ENCODE measurements at places on chromosomes 1 and 21.

- no peak for DNase-seq
Measured at GRCh38 chr1:47031059-47031458, 7.6 kb downstream of the CYP4X1 start.

- DNase-seq, result no peak
Measured at GRCh38 chr1:13583595-13583965, at the start of gene PDPN. Gene PDPN, plus strand, starts transcription at chr1:13583832. Its CDS starts 202 bp downstream, at chr1:13584034.

GRCh38 chr1:59198564-59198963 lies 98.3 kb upstream of the FGGY start:
- no peak for DNase-seq

DNA sequence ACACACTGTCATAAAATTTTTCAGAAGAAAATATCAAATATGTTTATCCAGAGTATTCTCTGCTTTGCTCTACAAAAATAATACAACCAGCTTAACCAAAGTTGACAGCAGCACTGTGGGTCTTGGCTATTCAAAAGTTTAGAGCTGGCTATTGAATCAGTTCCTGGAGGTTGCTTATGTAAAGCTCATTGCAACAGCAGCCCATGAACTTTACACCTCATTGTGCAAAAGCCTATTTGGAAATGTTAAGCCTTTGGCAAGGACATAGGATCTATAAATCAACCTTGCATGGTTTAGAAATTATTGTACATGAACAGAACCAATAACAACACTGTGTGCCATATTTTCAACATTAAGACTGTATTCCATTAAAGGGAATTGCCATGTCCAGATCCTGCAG lies 714.9 kb downstream of the ADGRL2 start:
- no peak for DNase-seq

- no peak for DNase-seq
Measured at GRCh38 chr1:32427264-32427963, 33.2 kb upstream of the BSDC1 start.

- DNase-seq, result no peak
Measured at GRCh38 chr21:35195232-35195631, 146.1 kb upstream of the RUNX1 start.

- no peak for DNase-seq
Measured at GRCh38 chr1:51679435-51679834, 62.5 kb downstream of the OSBPL9 start.

DNA sequence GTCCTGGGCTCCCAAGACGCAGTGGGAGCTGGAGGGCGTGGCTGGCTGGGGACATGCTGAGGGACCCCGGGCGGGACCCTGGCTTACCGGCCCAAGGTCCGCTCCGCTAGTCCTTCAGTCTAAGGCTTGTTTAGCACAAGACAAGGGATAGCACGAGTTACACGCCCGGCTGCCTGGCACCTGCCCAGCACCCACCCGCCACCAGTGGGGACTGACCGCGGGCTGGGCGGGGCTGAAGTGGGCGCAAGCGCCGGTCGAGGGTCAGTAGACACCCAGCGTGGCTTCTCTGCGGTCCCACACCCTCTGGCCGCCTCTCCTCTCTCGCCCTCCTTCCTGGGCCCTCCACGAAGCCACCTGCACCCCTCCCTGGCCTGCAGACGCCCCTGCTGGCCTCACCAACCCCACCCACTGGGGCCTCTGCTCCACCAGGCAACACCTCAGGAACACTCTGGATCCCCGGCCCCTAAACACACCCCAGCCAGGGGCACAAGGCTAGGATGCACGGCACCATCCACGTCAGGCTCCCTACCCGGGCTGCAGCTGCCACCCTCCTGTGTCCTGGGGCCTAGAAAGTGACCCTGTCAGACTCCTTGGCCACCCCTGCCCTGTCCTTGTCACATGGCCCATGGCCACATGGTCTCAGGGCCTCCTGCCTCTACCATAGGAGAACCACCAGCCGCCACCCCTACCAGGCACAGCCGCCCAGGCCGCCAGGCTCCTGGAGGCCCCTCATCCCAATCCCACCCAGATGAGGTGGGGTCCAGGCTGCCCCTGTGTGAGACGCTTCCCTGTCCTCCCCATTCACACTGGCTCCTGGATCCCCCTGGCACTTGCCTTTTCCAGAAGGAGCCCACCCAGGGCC lies 6.1 kb downstream of the TAS1R3 start:
- no peak for DNase-seq

- no peak for DNase-seq
Measured at GRCh38 chr1:160860840-160861505, 1.7 kb downstream of the CD244 start.

DNA sequence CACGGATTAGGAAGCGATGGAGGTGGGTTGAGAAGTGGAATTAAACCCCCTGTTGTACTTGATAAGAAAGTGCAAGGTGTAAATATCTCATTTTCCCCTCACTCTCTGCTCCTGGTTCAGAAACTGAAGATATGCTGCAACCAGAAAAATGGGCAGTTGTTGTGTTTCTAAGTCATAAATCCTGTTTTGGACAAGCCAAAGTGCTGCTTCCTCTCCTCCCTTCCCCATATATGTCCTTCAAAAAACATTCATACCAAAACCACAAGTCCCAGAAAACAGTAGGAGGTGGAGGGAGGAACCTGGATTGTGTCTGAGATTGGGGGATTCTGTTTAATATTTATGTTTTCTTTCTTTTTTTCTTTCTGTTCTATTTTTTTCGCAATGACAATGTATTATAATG lies 13.6 kb upstream of the ZNF362 start:
- DNase-seq, result no peak

DNA sequence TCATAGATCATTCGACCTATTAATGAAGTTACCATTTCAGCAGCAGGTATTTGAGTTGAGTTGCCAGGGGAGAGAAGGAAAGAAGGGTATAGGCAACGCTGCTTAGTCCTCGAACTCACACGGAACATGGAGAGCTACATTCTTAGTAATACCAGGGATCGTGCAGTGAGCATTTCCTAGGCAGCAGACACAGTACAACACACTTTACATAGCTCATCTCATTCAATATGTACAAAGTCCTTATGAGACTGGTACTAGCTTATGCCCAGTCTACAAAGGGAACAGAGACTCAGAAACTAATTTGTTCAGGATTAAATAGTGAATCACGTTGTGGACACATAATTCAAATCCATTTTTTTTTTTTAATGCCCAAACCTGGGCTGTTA lies 25.6 kb downstream of the IRF2BP2 start:
- DNase-seq, result no peak

GRCh38 chr1:235670157-235670776 lies 20.7 kb upstream of the GNG4 start:
- DNase-seq, result no peak

- DNase-seq, result no peak
Measured at GRCh38 chr1:185300152-185300551, 16.9 kb downstream of the IVNS1ABP start.

GRCh38 chr21:44720170-44720569 lies 8.8 kb upstream of the TSPEAR start:
- DNase-seq, result no peak

DNA sequence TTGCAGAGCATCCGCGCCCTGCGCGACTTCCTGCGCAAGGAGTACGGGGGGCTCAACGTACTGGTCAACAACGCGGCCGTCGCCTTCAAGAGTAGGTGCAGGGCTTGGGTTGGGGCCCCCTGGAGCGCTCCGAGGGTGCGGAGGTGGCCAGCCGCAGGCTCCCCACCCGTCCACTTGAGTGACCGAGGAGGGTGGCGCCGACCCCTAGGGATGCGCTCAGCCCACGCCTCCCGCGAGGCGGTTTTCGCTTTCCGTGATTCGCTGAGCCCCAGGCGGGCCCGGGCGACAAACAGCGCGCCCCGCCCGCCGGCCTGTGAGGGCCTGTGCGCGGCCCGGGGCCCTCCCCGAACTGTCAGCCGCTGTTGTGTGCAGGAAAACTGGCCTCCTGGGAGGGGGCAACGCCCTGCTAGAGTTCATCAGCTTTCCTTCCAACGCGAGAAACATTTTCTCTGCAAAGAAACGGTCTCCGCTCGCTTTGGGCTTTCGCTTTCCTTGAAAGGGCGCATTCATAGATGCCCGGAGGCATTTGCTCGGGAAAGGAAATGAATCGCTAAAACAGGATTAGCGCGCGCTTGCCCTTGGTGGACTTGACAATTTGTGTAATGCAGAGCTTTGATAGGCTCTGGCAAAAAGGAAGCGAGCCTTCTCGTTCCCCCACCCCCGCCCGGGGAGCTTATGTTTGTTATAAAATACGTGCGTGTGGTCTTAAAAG lies 668 bp downstream of the CBR3 start:
- peak; percentile 84 for DNase-seq

GRCh38 chr21:27058673-27059605 lies 92.1 kb upstream of the ADAMTS5 start:
- DNase-seq, result no peak

DNA sequence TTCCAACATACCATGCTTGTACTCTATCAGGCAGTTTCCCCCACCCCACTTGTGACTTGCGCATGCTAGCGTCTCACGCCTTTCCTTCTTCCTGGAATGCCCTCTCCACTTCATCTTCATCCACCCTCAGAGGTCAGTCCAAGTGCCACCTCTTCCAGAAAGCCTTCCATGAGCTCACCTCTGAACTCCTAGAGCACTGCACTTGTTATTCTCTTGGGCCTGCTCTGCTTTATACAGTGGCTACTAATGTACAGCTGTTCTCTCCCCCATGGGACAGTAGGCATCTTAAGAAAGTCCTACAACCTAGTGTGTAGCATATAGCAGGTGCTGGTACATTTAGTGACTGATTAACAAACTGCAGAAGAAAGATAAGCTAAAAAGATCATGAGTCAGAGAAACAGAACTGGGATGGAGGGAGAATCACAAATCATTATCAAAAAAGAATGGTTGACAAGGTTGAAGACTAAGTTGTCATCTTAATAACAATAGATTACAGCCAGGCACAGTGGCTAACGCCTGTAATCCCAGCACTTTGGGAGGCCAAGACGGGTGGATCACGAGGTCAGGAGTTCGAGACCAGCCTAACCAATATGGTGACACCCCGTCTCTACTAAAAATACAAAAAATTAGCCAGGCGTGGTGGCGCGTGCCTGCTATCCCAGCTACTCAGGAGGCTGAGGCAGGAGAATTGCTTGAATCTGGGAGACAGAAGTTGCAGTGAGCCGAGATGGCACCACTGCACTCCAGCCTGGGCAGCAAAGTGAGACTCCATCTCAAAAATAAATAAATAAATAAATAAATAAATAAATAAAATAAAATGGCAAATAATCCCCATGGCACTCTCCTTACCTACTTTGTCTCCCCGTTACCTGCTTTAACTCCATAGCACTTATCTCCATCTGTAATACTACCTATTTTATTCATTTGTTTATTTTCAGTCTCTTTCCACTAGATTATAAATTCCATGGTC lies 16.3 kb upstream of the TSPAN1 start:
- DNase-seq, result no peak

- DNase-seq, result no peak
Measured at GRCh38 chr1:245988393-245989078, 518.5 kb downstream of the SMYD3 start.

GRCh38 chr1:5491207-5491904 lies 500.9 kb downstream of the NPHP4 start:
- no peak for DNase-seq

DNA sequence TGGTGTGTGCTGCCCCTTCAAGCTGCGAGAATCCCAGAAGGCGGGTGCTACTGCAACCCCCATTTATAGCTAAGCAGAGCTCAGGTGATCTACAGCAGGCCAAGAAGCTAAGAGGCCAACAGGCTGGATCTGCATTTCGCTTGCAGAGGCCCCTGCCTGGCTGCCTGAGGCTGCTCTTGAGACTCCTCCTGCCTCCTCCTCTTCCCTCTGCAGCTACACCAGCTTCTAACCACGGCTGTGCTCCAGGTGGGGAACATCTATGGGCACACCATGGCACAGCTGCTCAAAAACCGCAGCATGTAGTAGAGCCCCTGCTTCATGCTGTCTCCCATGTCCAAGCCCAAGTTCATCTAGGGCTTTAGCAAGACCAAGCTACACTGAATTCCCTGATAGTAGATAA lies 72.9 kb upstream of the ZNF678 start:
- no peak for DNase-seq

GRCh38 chr1:104488296-104489015 lies 738.8 kb downstream of the AMY1C start:
- DNase-seq, result no peak

GRCh38 chr1:201351617-201352016 lies 25.9 kb downstream of the TNNT2 start:
- DNase-seq, result no peak

DNA sequence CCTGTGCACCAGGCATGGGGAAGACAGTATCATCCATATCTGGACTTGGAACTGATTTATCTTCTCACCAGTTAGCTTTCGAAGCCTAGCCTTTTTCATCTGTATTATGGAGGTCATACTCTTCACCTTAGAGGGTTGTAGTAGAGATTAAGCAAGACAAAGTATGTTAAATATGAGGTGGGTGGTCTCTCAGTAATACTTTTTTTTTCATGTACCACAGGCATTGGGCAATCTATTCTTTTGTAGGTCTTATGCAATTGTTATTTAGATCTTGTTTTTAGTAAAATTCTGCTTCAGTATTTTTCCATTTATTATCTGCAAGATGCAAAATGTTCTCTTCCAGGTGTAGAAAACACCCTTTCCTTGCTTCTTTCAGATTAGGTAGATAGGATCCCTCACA lies 35.2 kb upstream of the OR2B11 start:
- DNase-seq, result no peak

GRCh38 chr1:153803470-153804056 lies 28.4 kb downstream of the SLC27A3 start:
- DNase-seq, result no peak

DNA sequence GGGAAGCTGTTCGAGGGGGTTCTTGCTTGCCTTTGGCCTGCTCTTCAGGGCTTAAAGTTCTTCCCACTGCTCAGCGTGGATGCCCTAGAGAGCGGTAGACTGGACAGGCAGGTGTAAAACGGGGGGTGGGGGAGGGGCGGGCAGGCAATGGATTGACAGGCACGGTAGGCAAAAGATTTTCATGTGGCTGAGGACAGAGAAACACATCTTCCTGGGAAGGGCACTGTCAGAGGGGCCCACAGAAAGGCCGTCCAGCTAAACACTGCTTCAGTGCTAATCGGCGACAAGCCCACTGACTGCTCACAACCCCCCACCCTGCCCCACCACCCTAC lies 412 bp downstream of the ABCA4 start:
- DNase-seq, result no peak

- no peak for DNase-seq
Measured at GRCh38 chr1:27992276-27992675, 32.5 kb downstream of the XKR8 start.

- DNase-seq, result no peak
Measured at GRCh38 chr1:11448373-11449099, 30.4 kb upstream of the DISP3 start.

GRCh38 chr21:42080788-42081083 lies 9.6 kb downstream of the UMODL1 start:
- DNase-seq, result peak; percentile 36

GRCh38 chr1:153629971-153630370 lies 1.7 kb downstream of the S100A1 start:
- no peak for DNase-seq

- DNase-seq, result no peak
Measured at GRCh38 chr1:187630653-187631380, 802.1 kb downstream of the PLA2G4A start.

GRCh38 chr21:16509476-16509875 lies 779.7 kb downstream of the USP25 start:
- no peak for DNase-seq

- DNase-seq, result no peak
Measured at GRCh38 chr1:198597690-198598430, 41.0 kb upstream of the PTPRC start.

- no peak for DNase-seq
Measured at GRCh38 chr1:29281571-29281970, 45.2 kb downstream of the PTPRU start.
